ENCODE measurements at places on chromosomes 5 and 9. TPM values are rescaled to one million over a fixed set of nuclear protein-coding genes. Genes with fewer than 3 reads are reported as not detected.

The AHRR gene
- total RNA-seq = 10.6 TPM

The DPYSL3 gene
- 62.7 TPM for total RNA-seq

The INSL4 gene
- not detected for total RNA-seq

The IDNK gene
- total RNA-seq = 3.0 TPM

The PCSK1 gene
- not detected for total RNA-seq

The PFN3 gene
- not detected for total RNA-seq

The APC gene
- total RNA-seq = 22.4 TPM
